ENCODE measurements at places on chromosomes 1 and 21.

GRCh38 chr1:29901624-29902325 lies 665.5 kb downstream of the PTPRU start:
- no peak for DNase-seq

GRCh38 chr1:31151402-31151801 lies 85.9 kb upstream of the PUM1 start:
- no peak for DNase-seq

DNA sequence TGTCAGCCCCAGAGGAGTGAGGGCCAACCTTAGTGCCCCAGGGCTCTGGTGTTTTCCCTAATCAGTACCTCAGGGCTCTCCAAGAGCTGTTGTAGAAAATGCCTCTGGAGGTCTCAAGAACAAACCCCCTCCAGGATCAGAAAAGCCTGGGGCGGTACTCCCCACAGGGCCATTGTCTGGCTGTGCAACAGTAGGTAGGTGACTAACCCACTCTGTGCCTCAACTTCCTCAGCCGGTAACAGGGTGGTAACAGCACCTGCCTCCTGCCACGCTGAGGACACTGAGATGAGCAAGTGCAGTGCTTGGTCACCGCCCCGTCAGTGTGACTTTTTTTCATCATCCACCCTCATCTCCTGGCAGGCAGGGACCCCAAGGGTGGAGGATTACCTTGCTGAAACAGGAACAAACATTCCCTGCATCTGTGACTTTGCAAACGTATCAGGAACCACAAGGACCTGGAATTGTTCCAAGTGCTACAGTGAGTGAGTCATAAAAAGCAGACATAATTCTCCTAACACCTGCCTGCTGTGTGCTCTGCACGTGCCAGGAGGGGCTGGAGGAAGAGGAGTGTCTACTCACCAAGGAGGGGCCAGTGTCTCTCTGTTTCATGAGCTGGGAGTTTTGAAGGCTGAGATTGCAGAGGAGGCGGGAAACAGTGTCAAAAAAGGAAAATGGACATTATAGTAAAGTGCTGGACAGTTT lies 440.8 kb downstream of the NPHP4 start:
- DNase-seq, result no peak

- no peak for DNase-seq
Measured at GRCh38 chr1:2311184-2312032, 79.9 kb downstream of the MORN1 start.

DNA sequence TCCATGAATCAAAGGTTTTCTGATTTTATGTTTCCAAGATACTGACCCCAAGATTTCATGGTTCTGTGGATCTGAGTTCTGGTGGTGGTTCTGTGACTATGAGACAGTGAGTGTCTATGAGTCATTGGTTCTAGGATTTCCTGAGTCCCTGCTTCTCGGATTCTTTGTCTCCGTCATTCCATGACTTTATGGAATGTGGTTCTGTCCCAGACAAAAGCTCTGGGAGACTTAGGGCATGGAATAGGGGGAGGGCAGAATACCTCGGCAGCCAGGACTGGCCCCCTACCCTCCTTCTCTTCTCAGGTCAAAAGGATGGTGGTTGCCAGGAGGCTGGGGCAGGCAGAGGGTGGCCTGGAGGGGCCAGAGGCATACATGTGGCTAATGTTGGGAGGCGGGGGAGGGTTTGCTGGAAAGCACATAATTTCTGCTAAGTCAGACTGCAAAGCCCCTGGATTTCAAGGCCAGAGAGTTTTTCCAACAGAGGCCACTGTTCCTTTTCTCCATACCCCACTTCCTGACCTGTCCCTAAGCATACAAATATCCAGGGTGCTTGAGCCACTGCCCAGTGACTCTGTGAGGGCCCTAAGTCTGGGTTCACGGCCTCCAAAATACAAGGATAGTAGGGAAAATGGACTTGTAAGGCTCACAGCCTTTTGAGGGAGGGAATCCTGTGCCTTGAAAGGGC lies 17.2 kb downstream of the CDCP2 start:
- no peak for DNase-seq

- DNase-seq, result no peak
Measured at GRCh38 chr1:97053268-97053667, 331.7 kb downstream of the PTBP2 start.

DNA sequence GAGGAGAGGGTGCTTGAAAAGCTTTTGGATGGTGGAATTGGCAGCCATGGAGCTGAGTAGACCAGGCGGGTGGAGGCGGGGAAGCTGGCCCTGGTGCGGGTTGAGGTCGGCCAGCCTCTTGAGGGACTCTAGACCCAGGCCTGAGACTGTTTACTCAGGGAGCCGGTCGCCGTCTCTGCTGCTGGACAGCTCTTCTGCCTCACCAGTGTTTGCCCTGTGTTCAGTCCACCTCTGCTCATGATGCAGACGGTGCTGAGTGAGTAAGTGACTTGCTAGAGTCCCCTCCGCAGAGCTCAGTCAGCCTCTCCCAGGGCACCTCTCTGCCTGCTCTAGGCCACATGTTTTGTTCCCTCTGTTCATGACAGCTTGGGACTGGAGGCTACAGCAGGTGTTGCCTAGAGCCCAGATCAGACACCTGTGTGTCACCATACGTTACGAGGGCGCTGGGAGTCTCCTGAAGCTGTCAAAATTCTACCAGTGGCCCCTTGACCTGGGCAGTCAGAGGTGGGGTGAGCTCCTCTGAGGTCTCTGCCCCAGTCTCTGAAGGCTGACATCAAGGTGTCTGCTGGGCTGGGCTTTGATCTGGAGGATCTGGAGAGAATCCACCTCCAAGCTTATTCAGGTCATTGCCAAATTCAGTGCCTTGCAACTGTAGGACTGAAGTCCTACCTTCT lies 73.5 kb upstream of the WNT4 start:
- DNase-seq, result no peak

DNA sequence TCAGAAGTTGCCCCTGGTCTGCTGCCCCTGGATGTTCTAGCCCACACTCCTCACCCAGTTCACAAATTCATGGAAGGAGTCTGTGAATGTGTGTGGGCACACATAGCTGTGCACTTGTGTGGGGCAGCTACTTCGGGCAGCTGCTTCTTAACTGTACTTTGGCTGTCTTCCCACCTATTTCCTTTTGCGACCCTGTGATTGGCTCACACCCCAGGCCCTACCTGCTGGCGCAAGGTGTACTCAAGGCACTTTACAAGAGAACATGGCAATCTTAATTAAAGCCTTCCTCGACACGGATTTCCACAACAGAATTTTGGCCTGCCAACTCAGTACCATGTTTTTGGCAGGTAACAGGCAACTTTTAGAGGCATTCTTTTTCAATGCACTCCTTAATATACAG lies 86.5 kb upstream of the CTTNBP2NL start:
- no peak for DNase-seq

- no peak for DNase-seq
Measured at GRCh38 chr1:10054465-10054864, 21.7 kb downstream of the UBE4B start.

GRCh38 chr1:41588334-41588875 lies 103.9 kb upstream of the EDN2 start:
- DNase-seq, result no peak

DNA sequence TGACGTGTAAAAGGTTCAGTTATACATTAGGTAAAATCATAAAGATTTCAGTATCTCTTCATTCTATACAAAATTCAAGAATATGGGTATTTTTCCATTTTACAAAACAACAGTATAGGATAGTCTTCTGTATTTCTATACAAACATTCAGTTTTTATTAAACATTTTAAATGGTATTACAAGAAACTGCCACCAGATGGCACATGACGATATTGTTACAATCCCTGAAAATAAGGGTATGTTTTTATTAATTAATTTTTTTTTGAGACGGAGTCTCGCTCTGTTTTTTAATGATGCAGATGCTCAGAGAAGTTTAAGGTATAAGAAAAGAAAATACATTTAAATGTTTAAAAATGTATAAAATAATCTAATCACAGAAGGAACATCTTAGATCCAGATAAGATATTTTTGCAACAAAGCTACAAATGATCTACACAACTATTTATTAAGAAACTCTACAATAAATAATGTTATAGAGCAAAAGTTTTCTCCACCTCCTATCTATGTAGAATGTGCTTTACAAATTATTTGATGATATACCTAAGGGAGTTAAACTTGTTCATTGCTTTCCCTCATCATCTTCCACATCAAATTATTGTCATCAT lies 23.5 kb upstream of the RSBN1 start:
- no peak for DNase-seq

GRCh38 chr1:89900791-89901708 lies 80.2 kb downstream of the LRRC8D start:
- no peak for DNase-seq

DNA sequence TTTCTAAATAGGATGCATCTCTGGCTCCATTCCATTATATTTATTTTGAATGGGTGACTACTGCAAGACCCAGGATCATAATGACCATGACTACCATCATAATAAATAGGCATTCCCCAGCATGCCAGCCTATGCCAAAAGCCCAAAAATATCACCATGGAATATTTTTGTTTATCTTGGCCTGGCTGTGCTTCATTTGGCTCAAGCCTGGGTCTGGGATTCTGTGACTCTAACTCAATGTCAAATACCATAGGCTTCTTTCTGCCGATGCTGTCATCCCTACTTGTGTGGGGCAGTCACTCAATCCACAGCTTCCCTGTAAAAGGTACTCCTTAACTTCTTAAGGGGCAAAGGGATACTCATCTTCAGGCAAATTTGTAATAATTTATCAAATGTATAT lies 66.6 kb downstream of the DIRAS3 start:
- DNase-seq, result no peak

DNA sequence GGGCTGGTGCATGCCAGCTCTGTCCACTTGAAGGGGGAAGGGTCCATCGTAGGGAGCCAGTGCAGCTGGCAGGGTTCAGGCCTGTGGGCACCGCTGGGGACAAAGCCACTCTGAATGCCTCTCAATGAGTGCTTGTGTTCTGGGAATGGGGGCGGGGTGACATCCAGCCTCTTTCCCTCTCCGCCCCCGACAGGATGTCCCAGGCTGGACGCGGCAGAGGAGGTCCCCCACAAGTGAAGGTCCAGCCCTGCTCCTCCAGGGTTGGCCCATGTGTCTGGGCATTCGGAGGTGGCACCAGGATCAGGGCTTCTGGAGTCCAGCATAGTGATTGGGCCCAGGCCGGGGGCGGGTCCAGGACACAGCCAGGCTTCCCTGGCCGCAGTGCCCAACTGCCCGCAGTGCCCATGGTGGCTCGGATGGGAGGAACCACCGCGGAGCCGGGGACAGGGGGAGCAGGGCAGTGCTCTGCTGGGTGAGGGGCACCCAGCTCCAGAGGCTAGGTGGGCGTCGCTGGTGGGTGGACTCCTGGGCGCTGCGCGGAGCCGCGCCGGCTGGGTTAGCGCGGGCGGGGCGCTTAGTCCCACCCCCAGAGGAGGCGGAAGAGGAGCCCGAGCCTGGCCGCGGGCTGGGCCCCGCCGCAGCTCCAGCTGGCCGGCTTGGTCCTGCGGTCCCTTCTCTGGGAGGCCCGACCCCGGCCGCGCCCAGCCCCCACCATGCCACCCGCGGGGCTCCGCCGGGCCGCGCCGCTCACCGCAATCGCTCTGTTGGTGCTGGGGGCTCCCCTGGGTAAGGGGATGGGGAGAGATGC lies at the start of gene SHISA4:
Gene SHISA4 (plus strand): TSS at position 617 of the 808 bp plus-strand sequence. CDS start 97 bp downstream, at position 714.
- DNase-seq, result no peak

DNA sequence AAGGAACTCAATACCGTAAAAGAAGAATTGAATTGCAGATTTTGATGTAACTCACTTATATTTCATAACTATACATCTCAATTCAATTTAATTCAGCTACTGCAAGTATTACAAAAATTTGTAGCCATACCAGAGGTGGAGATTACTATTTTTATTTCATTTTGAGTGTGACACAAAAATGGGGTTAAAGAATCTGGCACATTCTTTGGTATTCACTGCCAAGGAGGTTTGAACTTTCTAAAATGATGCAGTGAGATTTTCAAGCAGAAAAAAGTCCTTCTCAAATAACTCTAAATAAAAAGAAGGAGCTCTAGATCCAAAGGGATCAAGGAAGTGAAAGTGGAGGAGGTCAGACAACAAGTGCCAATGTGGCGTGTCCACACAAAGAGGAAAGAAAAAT lies 569.0 kb downstream of the DPYD start:
- no peak for DNase-seq

DNA sequence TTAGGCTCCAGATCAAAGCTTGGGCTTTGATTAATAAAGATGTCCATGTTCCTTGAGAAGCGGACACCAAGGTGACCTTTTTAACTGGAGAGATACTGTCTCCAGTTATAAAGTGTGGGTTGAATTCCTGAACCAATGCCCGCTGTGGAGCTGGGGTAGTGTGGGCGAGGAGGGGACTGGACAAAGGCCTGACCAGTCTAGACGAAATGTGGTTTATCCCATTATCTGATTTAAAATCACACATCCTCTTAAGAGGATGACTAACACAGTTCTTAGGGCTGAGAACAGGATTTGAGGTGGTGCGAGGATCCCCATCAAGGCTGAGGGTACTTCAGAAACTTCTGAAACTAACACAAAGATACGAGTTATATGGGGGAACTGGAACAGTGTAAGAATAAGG lies 84.5 kb upstream of the GCLM start:
- no peak for DNase-seq

GRCh38 chr1:8364528-8365442 lies 46.9 kb downstream of the SLC45A1 start:
- no peak for DNase-seq

GRCh38 chr1:41745022-41745421 lies 173.7 kb downstream of the HIVEP3 start:
- no peak for DNase-seq

DNA sequence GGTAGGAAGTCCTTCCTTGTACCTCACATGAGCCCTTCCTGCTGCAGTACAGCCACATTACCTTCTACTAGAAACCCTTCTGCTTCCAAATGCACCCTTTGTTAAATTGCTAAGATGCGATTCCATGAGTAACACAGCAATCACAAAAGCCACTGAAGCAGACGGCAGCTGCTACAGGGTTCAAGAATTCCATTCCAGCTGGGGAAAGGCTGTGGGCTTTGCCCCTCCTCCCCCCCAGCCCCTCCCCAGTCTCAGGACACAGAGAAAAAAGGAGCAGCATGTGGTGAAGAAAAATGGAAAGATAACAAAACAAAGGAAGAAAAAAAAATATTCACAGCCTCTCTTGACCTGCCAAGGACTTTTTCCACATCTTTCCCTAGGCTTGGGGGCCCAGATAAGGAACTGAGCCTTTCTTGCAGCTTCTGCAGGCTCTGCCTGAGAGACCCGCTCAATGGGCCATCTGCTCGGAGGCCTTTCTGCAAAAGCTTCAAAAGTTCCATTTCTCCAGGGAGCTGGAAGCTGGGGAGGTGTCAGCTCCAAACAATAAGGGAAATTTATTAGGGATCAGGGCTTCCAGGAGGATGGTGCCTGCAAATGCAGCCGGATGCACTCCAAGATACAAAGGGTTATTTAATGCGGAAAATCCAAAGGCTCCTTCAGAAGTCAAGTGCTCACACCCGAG lies 72.1 kb downstream of the SYT2 start:
- no peak for DNase-seq

Measured in AG09309 (cell line).